Left renal cortex interstitium (tissue), 4 donors: ENCODE measurements at places on chromosomes 7 and 10.

DNA sequence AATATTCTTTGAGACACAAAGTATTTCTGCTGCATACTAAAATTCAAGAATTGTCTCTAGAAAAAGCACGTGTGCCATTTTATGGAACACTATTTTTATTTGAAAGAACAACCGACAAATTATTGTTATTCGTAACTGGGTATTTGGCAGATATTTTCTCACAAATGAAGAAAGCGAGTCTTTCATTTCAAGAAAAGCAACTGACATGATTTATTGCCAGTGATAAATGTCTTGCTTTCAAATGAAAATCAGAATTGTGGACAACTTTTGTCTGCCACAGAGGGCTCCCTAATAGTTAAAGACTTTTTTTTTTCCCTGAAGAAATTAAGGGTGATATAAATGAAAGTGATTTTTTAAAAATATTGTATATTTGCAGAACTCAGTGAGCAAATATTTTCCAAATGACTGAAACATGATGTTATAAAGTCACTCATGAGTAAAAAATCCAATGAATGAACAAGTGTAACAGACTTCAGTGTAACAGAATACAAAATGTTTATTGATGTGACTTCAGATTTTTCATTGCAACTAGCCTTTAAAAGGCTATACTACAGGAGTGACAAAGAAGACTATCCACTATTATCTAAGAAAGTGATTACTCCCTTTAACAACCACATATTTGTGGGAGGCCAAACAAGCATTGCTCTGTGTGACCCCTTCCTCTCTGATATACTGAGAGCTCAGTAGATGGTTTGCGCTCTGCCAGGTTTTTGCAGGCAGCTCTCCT, 49.0 kb upstream of the SEMA3E start:
- DNase-seq: no peak

GRCh38 chr10:97428572-97428981, 2.6 kb downstream of the PGAM1 start:
- DNase-seq: no peak

GRCh38 chr10:22643775-22644174, 70.6 kb downstream of the PIP4K2A start:
- no peak for DNase-seq

DNA sequence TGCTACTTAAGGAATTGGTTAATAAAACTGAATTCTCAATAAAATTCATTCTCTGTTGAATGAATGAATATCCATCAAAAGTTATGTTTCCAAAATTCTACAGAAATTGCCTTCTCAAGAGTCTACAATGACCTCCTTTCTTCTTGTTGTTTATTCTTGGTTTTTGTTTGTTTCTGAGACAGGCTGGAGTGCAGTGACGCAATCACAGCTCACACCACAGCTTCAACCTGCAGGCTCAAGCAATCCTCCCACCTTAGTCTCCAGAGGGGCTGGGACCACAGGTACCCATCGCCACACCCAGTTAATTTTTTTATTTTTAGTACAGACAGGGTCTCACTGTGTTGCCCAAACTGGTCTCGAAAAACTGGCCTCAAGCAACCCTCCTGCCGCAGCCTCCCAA, 97.6 kb downstream of the LMBR1 start:
- no peak for DNase-seq

- DNase-seq: no peak
Measured at GRCh38 chr7:148182264-148182663, 408.3 kb upstream of the C7orf33 start.

DNA sequence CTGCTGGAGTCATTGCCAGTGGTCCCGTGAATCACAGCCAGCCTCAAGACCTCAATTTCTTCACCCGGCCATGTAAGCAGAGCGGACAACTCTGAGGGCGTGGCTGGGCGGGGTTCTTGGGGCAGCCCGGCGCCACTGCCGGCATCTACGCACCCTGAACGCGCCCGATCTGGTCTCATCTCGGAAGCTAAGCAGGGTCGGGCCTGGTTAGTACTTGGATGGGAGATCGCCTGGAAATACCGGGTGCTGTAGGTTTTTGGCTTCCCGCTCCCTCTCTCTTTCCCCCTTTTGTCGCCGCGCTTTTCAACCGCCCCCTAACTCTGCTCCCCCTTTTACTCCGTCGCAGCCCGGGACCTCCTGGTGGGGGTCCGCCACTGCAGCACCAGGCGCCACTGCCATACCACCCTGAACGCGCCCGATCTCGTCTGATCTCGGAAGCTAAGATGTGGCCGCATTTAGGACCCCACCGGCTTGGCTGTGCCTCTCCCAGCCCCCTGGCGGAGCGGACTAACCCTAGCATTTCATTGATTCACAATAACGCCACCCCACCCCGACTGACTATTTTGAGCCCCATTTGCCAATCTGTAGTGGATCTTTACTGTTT, 25.3 kb downstream of the GARIN1A start:
- peak; percentile 11 for DNase-seq

DNA sequence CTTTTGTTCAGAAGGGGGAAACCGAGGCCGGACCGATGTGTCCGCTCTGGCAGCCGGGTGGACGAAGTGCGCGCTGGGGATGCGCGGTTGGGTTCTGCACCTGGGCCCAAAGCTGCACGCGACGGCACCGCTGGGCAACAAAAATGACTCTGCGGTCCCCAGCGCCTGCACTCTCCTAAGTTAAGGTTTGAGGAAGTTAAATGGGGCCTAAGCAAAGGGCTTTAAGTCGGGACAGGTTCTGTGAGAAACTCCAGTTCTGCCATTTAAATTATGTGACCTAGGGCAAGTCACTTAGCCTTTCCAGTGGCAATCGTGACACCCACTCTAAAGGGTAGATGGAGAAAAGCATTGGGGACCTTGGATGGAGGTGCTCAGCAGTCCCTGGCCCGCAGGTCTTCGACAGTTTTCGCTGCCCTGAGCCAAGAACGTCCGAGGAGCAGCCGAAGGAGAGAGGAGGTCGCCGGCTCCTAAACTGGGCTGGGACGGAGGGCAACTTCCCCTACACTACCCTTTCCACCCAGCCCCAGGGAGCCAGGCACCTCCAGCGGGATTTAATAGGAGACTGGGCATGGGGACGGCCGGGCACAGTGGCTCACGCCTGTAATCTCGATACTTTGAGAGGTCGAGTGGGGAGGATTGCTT, 534 bp upstream of the ACBD5 start:
- DNase-seq: no peak

DNA sequence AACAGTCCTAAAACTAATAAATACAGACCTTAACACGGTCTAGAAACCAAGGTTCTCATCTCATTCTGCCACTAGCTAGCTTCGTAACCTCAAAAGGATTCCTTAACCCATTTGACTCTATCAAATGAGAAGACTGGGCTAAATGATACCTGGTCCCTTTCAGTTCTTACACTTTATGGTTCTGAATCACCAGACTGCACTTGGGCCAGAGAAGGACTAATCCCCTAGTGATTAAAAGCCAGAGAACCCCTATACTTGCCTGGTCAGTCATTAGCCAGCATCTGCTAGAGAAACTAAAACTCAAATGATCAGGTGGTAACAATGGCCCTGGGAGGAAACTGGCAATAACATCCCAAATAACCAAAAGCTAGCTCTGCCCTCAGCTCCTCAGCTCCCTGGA, 16.8 kb downstream of the TMEM243 start:
- DNase-seq: no peak

GRCh38 chr7:95886501-95887090, 114.2 kb downstream of the DYNC1I1 start:
- DNase-seq: no peak

- no peak for DNase-seq
Measured at GRCh38 chr10:7515439-7515838, 104.6 kb upstream of the SFMBT2 start.

DNA sequence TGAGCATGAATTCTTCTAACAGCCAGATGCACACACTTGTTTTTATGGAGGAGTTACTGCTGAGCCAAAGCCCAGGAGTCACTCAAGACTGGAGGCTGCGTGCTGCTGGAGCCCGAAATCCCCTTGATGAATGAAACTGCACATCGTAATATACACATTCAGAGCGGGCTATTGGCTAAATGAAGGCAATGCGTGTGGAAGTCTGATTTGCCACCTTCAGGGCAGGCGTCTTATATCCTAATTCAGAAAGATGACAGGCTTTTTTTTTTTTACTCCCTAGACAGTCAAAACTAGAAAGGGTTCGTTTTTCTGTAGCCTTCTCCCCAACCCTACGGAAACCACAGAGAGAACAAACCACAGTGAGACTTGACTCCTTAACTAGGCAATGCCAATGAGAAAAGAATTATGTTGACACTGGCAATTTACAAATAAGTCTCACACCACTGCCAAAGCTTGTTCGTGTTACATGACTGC, 227.2 kb upstream of the KLF14 start:
- no peak for DNase-seq

DNA sequence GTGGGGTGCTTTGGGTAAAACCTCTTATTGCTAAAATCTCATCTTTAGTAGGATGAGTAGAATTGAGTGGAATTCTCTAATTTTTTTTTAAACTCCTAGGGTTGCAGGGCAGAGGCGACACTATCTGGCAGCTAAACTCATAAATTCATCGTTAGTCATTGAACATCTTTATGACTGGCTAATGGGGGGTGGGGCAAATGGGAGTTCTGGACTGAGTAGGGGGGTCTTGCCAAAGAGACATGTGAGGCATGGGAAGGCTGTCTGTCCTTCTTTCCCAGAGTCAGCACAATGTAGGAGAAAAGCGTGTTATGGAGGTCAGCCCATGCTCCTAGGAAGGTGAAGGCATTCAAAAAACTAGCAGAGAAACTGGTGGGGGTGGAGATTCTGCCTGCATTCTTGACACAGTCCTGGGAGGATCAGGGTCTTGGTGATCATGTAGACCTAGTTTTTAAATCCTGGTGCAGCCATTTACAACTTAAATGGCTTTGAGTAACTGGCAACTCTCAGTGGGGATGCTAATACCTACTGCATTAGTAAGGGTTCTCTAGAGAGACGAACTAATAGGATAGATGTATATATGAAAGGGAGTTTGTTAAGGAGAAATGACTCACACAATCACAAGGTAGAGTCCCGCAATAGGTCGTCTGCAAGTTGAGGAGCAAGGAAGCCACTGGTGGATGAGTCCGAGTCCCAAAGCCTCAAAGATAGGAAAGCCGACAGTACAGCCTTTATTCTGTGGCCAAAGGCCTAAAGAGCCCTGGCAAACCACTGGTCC, 47.7 kb downstream of the EMX2 start:
- no peak for DNase-seq

GRCh38 chr10:14362104-14362503, 31.4 kb upstream of the FRMD4A start:
- DNase-seq: no peak

- peak; percentile 48 for DNase-seq
Measured at GRCh38 chr7:151315038-151315655, 26.5 kb upstream of the NUB1 start.

DNA sequence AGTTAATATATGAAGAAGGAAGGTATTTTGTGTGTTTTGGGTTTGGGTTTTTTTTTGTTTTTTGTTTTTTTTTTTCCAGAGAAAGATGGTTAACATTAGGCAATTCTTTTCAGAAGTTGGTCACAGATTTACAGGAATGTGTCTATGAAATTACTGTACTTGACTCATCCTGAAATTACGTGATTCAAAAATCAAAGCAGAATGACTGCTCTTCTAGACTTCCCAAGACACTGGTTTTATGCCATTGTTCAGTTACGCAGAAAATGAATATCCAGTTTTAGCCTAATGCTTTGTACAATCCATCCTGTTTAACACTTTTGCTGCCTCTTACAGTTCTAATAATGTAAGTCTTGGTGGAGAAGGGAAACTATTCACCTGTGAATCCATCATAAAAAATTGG, 39.7 kb upstream of the CELF2 start:
- no peak for DNase-seq

- DNase-seq: no peak
Measured at GRCh38 chr7:106065575-106066500, 46.3 kb downstream of the SYPL1 start.

- DNase-seq: no peak
Measured at GRCh38 chr10:47183704-47184041, 116.3 kb upstream of the GDF10 start.

GRCh38 chr7:139830292-139830691, 1.2 kb downstream of the TBXAS1 start:
- DNase-seq: no peak

DNA sequence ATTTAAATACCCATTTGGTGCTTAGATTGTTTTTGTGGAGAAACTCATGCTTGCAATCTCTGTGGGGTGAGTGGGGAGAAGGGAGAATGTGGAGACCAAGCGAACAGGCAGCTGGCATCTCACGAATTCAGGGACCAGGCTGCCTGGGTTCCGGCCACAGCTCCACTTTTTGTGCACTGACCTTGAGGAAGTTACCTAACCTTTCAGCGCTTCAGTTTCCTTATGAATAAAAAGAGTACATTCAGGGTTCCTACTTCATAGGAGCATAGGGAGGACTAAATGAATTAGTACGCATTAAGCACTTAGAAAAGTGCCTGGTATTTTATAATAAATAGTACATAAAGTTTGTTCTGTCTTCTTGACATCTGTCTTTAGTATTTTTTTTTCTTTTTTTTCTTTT, 72.5 kb downstream of the PRTFDC1 start:
- no peak for DNase-seq

DNA sequence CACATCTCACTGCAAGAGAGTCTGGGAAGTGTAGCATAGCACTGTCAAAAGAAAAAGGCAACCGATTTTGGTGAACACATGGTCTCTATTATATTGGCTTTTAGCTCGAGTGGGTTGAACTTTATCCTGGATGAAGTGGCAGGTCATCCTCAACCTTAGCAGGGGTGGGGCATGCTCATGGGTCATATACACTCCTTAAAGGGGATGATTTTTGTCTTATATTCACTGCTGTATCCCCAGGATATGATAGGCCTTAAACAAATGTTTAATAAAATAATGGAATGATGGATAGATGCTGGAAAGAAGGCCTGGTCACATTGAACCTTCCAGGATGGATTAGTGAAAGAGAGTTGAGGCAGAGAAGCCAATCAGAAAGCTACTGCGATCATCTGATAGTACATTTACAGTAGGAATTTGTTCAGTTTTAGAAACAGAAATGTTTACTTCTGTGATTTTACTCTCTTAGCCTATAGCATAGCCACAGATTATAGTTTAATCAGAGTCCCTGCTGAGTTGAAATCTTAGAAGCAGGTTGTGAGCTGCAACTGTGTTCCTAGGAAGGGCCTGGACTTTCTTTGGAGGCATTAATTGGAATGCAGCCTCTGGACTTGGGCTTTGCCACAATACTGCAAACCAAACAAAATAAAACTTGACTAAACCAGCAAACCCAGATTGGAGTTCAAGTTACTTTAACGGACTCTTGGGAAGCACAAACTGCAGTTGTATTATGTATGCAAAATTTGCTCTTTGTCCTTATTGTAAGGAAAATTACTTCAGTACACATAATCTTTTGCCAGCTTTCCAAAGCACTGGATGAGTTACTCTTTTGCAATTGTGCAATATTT, 138.3 kb downstream of the BMPER start:
- DNase-seq: no peak

DNA sequence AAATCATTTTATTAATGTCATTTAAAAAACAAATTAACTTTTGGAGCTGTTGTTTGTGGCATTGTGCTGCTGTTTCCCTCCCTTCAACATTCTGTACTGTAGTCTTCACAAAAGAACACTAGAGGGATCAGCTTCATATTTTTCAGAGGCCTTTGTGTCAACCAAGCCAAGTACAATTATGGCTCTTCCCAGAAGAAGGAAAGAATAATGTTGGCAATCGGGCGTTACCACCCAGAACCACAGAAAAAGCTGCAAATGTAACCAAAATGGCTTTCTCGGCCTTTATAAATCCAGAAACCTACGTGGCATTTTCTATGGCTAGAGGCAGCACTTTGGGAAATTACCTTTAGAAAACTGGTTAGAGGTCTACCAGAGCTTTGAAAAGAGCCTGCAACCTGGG, 98.8 kb upstream of the COL1A2 start:
- no peak for DNase-seq
